ENCODE measurements at places on chromosomes 2 and 18.
A peak's percentile ranks its signal among the peaks of the same experiment; 100 is the strongest.

GRCh38 chr2:130135692-130136541 lies 6.9 kb upstream of the POTEF start:
- DNase-seq = no peak

DNA sequence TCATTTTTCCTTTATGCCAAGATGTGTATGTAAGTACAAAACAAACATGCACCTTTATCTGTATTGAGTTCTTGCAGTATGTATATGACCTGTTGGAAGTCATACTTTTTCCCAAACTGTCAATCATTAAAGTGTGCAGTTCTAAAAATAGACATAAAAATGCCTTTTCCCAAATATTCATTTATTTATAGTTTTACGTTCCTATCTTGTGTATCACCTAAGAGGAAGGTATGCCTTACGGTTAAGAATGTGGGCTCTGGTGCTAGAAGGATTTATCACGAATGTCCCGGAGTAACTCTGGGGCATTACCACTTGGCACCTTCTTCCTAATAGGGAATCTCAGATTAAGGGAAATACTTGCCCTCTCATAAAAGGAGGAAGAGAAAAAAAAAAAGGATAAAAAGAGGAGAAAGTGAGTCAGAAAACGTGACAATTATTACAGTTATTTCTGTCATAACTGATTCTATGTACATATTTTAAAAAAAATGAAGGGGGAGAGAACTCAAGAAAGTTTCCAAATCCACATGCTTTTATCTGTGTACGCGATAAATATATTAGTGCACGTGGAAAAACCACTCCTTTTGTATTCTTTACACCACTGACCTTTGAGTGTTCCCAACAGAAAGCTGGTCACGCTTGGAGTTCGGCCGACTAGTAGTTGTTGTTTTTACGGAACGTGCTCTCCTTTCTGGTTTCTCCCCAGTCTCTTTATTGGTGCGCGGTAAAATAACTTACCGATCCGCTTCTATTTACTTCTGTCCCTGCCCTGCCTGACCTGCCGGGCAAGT lies 721 bp downstream of the MCEE start:
- no peak for DNase-seq

DNA sequence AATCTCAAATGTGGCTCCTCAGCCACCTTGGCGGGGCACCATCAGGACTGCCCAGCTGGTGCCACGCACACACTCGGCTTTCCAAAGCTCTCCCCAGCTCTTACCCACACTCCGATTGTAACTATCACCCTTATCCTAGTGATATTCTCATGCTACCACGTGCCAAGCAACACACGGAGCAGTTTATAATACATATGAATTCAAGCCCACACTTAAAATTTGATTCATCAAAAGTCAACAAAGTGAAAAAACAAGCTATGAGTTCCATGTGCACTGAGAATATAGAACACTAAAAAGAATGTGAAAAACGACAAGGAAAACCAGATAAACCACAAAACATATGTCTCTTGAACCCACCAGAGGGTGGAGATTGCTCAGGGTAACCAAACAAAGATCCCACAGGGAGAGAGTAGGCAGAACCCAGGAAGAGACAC lies 31.6 kb downstream of the LONRF2 start:
- DNase-seq = no peak

GRCh38 chr2:210540900-210541289 lies 15.5 kb upstream of the CPS1 start:
- no peak for DNase-seq

DNA sequence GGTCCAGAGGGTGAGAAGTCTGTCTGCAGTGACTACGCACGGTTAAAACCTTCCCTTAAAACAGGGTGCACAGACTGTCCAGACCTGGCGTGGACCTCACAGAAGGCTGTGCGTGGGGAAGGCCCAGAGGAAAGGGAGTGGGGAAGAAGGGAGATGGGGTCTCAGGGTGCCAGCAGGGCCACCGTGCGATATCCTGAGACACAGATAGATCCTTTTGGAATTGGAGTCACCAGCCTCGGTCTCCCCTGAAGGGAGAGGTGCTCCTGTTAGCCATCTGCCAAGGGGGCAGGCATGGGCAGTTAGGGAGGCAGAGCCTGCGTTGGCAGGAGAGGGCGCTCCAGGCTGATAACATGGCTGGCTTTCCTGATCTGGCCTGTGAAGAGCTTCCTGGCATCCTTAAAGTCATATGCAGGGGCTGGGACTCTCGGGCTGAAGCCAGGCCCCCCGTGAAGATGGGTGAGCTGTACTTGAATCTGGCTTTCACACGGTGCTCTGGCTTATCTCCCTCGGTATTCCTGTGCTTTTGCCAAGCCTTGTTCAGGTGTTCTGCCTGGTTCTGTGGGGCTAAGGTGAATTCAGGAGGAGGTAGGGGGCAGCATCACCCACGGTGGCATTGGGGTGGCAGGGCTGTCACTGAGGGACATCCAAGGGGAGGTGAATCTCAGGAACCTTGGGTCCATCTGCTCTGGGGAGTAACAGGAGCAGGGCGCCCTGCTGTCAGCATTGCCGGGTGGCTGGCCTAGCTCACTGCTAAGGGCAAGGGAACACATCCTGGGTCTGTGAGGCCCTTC lies 107.2 kb upstream of the SMAD2 start:
- no peak for DNase-seq

- DNase-seq = no peak
Measured at GRCh38 chr2:80778704-80779103, 474.2 kb upstream of the LRRTM1 start.

GRCh38 chr2:229392196-229392595 lies 121.1 kb upstream of the PID1 start:
- DNase-seq = no peak

DNA sequence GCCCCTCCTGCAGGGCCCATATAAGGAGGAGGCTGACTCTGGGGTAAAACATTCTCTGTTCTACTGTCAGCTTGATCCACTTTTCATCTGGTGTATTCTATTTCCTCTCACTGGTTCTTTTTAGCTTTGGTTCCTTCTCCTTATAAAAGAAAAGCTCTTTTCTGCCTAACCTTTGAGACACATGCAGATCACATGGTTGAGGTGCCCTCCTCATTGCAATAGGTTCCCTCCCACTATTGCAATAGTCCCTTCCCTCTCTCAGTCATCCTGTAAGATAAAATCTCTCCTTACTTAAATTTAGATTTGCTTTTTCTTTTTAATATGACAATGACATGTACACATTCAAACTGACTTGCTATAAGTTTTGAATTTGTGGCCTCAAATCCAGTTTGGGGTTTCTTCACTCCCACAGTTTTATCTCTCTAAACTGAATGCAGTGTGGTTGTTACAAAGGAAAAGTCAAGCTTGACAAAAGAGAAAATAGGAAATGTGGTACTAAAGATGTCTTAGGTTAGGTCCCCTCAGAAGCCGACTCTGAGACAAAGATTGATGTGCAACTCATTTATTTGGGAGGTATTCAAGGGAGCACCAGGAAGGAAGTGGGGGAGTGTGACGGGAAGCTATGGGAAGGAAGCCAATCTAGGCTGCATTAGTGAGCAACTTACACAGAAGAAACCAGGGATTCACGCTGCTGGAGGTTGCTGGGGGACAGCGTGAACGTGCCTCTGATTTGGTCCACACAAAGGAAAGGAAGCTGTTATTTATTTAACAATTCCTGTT lies 127.6 kb upstream of the LINC00305 start:
- DNase-seq = peak; percentile 79

GRCh38 chr2:11655495-11655894 lies 14.5 kb downstream of the NTSR2 start:
- no peak for DNase-seq

GRCh38 chr2:33946193-33946592 lies 347.1 kb upstream of the FAM98A start:
- no peak for DNase-seq

- no peak for DNase-seq
Measured at GRCh38 chr18:51437280-51438271, 240.1 kb upstream of the MEX3C start.

- DNase-seq = no peak
Measured at GRCh38 chr18:12840382-12840781, 43.7 kb downstream of the PTPN2 start.
